ENCODE measurements at places on chromosomes 13 and 19.

DNA sequence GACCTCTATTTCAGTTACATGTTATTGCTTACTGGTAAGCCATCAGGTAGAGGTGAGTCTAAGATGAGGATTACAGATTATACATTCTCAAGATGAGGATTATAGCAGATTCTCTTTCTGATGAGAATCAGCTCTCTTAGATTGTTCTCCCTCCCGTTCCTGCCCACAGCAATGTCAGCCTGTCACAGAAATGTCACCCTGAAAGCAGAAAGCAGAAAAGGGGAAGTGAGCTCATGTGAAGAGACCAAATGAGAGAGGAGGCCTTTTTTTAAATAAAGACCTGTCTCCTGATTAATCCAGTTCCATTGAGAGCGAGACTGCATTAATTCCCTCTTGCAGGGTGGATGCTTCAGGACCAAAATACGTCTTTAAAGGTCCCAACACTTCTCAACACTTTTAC, 445.6 kb downstream of the KCTD12 start:
- no peak for DNase-seq

- no peak for DNase-seq
Observed at GRCh38 chr13:112997188-112998130, 28.4 kb downstream of the MCF2L start.

- no peak for DNase-seq
Observed at GRCh38 chr19:28492201-28492600, 720.8 kb downstream of the UQCRFS1 start.

- no peak for DNase-seq
Observed at GRCh38 chr13:94608586-94608985, 6.9 kb downstream of the GPR180 start.

DNA sequence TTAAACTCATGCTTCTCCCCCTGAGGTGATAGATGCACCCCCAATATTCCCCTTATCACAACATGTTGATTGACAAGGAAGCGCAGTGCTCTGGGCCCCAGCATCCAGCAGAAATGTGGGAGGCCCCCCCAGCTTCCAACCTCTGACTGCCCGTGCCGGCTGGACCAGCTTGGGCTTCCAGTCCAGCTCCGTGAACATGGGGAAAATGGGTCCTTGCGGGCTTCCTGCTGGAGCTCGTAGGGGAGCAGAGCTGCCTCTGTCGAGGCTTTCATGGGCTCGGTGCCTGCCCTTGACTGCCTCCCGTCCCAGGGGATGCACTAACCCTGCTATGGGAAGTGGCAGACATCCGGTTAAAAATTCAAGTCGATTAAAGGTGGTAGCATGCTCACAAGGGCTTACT, 188.9 kb downstream of the COL4A1 start:
- DNase-seq, result no peak

DNA sequence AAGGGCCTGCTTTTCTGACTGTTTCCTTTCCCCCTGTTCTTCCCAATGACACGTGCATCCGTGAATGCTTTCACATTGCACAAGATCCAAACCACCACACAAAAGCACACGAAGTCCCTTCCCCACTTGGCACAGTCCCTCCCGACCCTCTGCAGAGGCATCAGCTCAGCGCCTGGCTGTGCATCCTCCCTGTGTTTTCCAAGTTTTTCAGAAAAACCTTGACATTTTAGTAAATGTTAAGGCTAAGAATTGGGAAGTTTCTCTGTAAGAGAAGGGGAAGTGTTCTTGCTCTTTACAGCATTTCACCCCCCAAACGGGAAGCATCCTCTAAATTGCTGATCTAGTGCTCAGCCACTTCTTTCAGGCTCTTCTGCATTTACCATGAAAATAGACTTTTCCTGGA, 94.5 kb upstream of the TM9SF2 start:
- DNase-seq, result no peak

Measured in keratinocyte (primary cell).